ENCODE measurements at places on chromosomes 7 and 10.
A peak's percentile ranks its signal among the peaks of the same experiment; 100 is the strongest.

GRCh38 chr10:30848396-30849032 lies 183.2 kb downstream of the ZNF438 start:
- no peak for DNase-seq

GRCh38 chr10:83371696-83372490 lies 767.4 kb upstream of the GHITM start:
- no peak for DNase-seq

DNA sequence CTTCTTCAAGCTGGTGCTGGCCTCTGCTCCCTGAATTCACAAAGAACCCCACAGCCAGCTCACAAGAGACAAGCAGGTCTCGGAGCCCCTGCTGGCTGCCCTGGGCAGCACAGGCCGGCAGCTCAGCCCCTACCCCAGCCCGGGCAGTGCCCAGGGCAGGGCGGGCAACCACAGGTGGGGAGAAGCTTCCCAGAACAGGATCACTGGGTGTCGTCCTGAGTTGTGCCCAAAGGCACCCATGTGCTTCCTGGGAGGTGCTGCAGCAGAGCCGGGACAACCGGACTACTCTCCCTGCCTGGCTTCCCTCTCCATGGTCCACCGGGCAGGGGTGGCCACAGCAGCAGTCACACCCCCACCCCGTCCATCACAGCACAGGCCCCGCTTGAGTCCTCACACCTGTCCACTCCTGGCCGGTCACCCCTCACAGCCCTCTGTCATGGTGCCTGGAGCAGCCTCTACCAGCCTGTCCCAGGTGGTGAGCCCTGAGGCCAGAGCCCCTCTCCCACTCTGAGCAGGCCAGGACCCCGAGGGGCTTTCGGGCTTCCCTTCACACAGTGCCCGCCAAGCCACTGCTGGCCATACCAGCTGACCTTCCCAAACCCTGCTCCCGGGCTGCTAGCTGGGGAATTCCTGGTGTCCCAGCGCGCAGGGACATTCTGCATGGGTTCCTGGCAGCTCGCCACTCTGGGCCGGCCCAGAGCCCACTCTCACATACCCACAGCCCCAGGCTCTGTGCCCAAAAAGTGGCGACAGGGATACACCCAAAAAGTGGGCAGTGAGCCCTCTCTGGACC lies 3.1 kb downstream of the RASGEF1A start:
- DNase-seq = no peak

GRCh38 chr7:116524609-116525297 lies at the start of gene CAV1:
TSS of gene CAV1 (plus strand) at chr7:116525036. CDS start at chr7:116525063, 27 bp downstream.
- DNase-seq = peak; percentile 5

GRCh38 chr7:116576350-116577319 lies 51.8 kb downstream of the CAV1 start:
- no peak for DNase-seq

- DNase-seq = peak; percentile 87
Observed at GRCh38 chr7:140397784-140398750, at the start of gene SLC37A3. TSS of gene SLC37A3 (minus strand) at chr7:140398530. CDS start at chr7:140382526, 16,004 bp downstream.

GRCh38 chr10:130053561-130053960 lies 57.1 kb downstream of the C10orf143 start:
- DNase-seq = no peak

All from NCI-H2029 (cell line).